ENCODE measurements at places on chromosomes 2 and 18.

GRCh38 chr2:158782616-158783015 lies 12.5 kb upstream of the DAPL1 start:
- DNase-seq: no peak

DNA sequence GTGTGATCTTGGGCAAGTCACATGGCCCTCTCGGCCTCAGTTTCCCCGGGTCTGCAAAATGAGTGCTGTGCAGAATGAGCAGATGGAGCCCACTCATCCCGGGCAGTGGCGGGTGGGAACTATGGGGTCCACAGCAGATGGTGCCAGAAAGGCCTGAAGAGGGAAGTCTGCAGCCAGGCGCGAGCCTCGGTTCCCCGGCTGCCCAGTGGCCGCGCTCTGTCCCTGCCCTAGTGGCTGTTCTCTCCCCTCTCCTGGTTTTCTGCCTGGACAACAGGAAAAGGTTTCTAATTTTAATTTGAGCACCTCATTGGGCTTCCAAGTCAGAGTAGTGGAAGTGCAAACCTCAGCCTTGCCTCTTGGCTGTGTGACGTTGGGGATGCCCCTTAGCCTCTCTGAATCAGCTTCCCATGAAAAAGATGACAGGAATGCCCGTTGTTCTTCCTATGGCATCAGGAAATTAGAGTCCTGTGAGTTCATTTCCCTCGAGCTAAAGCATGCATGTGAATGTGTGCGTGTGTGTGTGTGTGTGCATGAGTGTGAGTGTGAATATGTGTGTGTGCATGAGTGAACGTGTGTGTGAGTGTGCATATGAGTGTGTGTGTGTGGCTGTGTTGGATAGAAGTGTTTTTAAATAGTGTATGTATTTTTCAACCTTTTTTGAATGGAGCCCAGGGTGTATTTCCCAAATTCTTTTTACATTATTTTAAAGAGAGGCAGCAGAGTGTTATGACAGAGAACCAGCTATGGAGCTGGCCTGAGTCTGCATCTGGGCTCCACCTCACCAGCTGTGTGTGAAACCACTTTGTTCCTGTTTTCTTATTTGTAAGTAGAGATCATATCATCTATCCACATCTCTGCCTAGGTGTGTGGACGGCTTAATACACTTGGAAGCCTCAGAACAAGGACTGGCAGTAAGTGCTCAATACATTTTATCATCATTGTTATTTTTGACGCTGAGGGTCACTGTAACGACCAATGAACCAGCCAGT lies 41.3 kb downstream of the RRM2 start:
- no peak for DNase-seq

GRCh38 chr2:158963071-158963470 lies 5.4 kb upstream of the TANC1 start:
- no peak for DNase-seq

GRCh38 chr2:5911718-5912117 lies 219.5 kb downstream of the SOX11 start:
- no peak for DNase-seq

DNA sequence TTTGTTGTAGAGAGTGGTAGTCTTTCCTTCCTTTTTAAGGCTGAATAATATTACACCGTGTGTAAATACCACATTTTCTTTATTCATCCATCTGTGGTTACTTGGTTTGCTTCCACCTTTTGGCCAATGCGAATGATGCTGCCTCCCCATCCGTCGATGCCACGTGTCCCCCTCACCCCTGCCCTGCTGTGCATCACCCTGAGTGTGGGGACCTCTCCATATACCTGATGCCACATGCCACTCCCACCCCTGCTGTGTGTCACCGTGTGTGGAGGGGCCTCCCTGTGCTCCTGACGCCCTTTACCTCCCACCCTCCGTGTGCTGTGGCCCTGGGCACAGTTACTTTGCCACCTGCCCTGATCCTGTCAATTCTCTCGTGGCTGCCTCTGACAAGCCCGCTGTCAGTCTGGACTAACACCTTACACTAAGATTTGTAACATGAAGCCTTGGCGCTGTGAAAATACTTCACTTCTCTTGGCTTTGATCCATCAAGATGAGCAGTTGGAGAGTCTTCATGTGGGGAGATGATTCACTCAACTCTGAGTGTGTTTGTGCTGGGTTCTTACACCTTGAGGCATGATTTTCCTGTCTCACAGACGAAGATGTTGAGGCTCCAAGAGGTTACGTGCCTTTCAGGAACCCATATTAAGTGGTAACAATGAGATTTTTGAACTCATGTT lies 234.0 kb downstream of the ZNF407 start:
- no peak for DNase-seq

GRCh38 chr2:3277050-3277747 lies 100.4 kb downstream of the EIPR1 start:
- DNase-seq: no peak

- DNase-seq: no peak
Measured at GRCh38 chr2:196167666-196168065, 3.7 kb downstream of the STK17B start.

GRCh38 chr18:21000667-21001066 lies 110.9 kb downstream of the ROCK1 start:
- DNase-seq: no peak

DNA sequence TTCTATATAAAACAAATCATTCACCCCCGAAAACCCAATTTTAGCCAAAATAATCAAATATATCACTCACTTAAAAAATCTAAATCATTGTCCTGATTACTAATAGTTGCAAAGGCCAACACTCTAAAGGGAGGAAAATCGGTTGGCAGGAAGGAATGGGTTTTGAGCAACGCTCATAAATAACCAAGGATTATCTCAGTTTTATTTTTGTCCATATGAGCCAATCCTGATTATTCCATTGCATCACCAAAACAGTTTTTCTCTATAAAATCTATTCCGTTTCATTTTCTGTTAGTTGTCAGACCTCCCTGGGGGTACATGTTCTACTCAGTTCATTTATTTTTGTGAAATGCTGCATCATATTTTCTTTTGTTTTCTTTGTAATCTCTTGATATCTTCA lies 174.1 kb downstream of the LRATD1 start:
- DNase-seq: no peak

GRCh38 chr2:176552501-176553135 lies 283.4 kb downstream of the MTX2 start:
- DNase-seq: no peak

GRCh38 chr2:62768615-62769014 lies 63.1 kb downstream of the EHBP1 start:
- no peak for DNase-seq

- DNase-seq: no peak
Measured at GRCh38 chr2:71530641-71531332, 77.4 kb downstream of the DYSF start.

DNA sequence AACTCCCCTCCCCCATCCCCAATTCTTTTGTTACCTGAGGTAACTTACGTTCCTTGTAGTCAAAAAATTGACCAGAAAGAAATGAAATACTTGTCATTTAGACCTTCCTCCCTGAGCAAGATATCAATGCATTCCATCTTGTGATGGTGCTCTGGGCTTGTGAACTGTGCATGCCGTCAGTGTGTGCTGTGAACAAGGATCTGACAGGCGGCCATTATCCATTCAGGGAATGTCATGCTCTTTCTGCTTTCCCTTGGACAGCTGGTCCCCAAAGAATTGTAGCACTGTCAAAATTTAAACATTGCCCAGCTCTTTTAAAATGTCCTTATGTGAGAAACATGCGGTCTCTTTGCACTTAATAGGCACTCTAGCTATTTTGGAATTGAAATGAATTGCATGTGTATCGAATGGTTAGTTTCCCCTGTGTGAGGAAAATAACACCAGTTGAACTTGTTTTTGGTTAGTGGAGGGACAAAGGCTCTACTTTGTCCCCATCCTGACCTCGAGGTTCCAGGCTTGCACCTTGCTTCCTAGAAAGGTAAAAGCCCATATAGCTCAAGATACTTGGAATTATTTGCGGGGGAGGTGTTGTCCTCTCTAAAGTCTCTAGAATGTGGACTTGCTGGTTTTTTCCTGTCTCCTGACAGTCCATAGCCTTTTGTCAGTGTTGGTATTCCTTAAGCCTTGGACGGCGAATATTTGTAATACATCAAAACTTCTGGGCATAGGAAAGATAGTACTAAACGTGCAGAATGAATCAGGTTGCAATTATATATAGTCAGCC lies 350.9 kb downstream of the NUP35 start:
- no peak for DNase-seq

DNA sequence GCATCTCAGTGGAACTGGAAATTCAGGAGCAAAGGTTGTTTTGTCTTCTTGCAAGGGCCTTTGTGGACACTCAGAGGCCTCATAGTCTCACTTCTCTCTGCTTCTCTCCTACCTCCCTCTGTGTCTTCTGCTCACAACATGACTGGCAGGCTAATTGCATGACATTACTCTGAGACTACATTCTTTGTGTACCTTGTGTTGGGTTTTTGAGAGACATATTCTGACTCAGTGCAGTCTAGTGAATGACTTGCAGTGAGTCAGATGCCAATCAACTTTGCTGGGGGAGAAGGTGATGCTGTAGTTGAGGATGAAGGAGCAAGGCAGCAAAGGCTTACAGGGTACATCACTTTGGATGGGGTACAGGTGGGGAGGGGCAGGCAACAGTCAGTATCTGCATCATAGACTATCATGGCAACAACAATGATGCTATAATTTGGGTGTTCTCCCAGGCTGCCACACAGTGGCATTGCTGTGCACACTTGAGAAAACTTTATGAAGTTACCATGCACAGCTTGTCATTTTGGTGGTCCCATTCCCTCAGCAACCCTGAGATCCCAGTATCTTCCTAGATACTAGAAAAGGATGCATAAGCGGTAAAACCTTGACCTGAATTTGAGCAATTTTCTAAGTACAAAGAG lies 69.3 kb upstream of the SLC16A14 start:
- no peak for DNase-seq

Measured in activated CD4-positive, alpha-beta T cell treated with anti-CD3 and anti-CD28 coated beads for 4 hours (primary cell).